ENCODE measurements at places on chromosomes 4 and X.

- DNase-seq = no peak
These were observed 143.2 kb downstream of the LHFPL1 start for GRCh38 chrX:112536544-112536943.

DNA sequence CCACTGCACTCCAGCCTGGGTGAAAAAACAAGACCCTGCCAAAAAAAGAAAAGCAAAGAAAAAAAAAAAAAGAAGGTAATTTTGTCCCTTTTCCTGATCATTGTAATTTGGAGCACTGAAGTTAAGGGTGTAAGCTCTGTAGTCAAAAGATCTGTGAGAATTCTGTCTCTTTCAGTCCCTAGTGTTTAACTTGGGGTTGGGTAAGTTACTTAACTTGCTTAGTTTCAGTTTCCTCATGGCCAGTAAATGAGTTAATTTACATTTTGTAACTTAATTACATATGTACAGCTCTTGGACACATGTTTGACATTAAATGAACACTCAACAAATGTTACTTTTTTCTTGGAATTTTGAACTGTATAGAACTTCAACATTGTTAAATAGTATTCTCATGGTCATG lies 10.9 kb upstream of the UBE2K start:
- no peak for DNase-seq

DNA sequence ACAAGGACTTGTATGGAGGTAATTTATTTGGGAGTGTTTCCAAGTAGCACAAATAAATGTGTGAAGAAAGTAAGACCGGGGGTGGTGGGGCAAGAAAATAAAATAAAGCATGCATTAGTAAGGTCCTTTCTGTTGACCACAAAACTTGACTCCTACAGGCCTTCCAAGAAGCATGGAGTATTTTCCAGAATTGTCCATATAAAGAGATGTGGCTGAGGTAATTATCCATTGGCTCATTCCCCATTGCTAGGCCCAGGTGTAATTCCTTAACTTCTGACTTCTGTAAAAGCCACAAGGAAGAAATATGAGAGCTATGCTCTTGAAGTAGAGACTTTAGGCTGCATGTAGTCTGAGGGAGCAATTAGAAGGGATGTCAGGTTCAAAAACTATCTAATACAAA lies 430.5 kb upstream of the PABPC4L start:
- no peak for DNase-seq

DNA sequence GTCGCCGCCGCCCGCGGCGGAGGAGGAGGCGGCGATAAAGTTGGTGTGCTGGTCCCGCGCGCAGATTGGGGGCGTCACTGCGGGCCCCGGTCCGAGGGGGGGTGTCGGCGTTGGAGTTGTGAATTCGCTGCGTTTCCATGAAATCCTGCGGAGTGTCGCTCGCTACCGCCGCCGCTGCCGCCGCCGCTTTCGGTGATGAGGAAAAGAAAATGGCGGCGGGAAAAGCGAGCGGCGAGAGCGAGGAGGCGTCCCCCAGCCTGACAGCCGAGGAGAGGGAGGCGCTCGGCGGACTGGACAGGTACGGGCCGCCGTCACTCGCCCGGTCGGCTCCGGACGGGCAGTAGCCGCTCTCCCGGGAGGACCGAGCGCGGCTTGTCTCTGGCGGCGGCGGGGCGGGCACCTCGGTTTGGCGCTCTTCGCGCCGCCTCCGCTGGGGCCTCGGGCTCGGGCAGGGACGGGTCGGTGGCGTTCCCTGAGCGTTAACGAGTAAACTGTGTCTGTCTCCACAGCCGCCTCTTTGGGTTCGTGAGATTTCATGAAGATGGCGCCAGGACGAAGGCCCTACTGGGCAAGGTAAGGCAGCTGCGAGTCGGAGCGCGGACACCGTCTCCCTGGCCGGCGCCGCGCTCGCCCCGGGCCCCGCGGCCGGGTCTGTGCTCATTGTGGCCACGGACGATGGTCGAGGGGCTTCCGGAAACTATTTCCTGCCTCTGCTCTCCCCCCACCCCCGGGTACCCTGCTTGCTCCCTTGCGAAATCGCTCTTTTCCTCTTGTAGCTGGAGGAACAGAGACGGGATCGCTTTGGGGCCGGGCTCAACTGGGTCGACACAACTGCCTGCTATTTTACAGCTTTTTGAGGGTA lies 658 bp downstream of the KDM6A start:
- peak; percentile 19 for DNase-seq

- DNase-seq = no peak
These were observed 23.8 kb downstream of the CTSO start for GRCh38 chr4:155929833-155930232.

- DNase-seq = no peak
These were observed 160.5 kb downstream of the TBX22 start for GRCh38 chrX:80174925-80175574.

GRCh38 chrX:69149466-69150280 lies 15.6 kb downstream of the PJA1 start:
- no peak for DNase-seq

- DNase-seq = no peak
These were observed 7.4 kb downstream of the TADA2B start for GRCh38 chr4:7050481-7051143.

DNA sequence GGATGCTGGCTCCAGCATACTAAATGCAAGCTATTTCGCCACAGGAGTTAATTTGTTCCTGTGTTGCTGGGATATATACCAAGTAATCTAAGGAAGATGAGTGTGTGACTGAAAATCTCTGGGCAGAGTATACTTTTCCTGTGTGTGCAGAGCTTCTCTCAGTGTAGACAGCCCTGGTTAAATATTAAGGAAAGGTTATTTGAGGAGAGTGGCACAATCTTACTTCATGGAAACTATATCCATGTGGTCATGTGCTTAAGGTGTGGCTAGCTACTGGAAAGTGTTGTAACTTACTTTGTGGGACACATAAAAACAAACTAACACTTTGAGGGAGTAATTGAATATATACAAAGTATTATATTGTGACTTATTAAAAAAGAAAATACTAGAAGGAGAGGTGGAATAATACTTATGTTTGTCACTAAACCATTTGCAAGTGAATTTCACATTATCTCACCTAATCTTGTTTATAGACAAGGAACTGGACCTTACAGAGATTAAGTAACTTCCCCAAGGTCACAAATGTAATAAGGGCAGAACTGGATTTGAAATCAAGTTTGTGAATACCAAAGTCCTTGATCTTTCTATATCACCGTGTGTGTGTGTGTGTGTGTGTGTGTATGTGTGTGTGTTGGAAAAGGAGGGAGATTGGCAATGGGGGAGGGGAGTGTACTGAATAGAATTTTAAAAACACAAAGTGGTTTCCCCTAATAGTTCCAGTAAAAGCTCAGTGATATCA lies 408.2 kb upstream of the NR3C2 start:
- DNase-seq = no peak

DNA sequence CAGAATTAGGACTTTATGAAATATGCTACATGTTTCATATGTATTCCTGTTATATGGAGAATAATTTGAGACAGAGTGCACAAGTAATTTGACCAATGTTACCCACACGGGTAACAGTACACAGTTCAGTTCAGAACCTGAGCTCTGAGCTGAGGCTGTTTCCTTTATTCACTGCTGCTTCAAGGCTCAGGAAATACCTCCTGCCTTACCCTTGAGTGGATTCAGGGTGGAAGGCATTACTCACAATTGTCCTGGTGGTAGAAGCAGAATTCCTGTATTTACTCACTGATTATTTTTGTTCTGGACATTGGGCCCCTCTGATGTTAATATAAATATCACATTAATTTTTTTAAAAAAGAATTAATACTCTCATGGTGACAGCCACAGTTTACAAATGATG lies 73.5 kb upstream of the CAMK2D start:
- no peak for DNase-seq

DNA sequence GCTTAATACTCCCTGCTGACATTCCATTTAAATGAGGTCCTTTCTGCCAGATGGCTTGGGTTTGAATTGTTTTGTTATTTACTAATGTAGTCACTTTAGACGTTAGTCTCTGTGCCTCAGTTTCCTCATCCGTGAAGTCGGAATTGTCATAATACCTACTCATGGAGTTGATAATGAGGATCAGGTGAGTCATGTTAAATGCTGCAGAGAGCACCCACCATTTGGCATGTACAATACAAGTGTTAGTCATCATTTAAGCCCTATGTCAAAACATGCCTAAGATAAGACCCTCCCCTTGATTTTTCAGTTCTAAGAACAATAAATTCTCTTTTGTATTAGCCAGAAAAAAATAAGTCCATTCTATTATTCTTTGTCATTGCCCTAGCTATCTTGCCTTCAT lies 534.8 kb upstream of the HTR2C start:
- DNase-seq = no peak

DNA sequence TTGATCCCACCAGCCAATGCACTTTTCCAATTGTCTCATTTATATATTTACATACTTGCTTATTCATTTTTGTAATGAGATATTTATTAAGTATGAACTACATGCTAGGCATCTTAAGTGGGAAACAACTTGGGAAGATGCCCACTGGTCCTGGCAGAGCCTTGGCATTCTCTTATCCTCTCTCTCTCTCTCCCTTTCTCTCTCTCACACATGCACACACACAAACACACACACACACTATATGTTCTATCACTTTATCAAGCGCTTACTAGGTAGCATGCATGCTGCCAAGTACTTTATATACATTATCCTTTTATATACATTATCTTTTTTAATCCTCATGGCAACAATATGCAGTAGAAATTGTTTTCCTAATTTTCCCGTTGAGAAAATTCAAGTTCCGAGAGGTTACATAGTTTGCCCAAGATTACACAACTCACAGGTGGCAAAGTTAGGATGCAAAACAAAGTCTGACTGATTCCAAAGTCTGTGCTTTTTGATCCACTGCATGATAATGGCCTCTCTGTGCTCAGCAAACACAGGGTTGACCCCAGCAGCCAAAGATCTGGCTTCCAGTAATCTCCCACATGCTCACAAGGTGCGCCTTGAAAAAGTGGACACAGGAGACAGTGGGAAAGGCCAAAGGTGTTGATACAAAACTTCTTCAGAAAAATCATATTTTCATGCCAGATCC lies 173.1 kb upstream of the KLF3 start:
- no peak for DNase-seq

DNA sequence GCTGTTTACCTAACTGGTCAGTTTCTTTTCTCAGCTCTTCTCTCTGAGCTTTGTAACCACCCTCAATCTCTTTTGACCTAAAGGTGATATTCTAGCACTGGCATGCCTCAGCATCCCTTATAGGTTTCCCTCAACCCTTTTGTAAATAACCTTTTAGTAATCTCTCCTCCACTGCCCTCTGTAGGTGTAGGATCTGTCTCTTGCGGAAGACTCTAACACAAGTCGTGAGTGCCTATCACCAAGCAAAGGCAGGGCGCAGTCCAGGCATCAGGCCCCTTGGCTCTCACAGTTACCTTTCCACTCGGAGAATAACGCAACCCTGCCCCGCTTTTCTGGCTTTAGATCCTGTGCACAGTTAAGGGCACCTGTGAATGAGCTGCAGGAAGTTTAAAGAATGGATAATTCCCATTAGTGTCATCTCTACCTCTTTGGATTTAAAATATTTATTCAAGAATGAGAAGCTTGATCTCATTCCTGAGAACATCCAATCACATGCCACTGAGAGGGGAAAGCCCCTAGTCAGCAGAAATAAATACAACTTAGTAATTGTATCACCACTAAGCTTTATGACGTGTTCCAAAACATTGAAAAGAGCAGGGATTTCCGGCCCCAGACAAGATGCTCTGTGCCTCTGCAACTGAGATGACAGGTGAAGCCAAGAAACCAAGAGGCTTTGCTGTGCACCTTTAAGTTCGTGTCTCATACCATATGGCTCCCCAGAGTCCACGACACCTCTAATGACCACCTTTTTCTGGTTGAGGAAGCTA lies 58.8 kb downstream of the SPINK2 start:
- no peak for DNase-seq

- DNase-seq = no peak
These were observed 94.2 kb downstream of the CXCL13 start for GRCh38 chr4:77699731-77700210.

DNA sequence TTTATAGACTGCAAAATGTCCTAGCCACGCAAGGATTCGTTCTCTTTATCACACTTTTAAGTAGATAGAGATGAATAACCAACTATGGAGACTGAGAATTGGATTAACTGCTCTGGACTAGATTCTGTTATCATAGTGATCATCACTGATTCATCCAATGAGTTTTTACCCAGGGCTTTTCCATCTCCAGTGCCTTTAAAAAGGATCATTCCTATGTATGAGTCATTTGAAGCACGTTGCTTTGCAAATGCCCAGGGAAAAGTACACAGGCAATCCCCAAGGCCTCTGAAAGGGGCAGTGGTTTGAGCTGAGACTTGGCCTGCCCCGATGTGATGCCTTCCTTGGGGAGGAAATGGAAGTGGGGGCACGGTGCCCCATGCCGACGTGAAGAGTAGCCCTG lies 122.7 kb upstream of the PSAPL1 start:
- DNase-seq = no peak

DNA sequence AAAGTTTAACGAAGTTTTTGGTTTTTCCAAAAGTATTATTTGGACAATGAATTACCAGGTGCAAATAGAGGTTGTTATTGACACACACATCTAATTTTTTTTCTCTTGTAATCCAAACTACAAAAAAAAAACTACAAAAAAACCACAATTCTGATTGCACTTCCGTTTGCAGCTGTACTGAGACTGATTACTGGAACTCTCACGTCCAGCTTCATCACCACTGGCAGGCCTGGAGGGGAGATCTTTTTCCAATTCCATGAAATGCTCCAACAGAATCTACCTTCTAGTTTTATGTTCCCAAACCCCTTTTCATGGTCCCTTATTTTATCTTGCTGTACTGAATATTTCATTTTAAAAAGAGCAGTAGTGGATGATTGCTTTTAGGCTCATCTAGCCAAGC lies 1118.3 kb downstream of the C4orf33 start:
- no peak for DNase-seq

DNA sequence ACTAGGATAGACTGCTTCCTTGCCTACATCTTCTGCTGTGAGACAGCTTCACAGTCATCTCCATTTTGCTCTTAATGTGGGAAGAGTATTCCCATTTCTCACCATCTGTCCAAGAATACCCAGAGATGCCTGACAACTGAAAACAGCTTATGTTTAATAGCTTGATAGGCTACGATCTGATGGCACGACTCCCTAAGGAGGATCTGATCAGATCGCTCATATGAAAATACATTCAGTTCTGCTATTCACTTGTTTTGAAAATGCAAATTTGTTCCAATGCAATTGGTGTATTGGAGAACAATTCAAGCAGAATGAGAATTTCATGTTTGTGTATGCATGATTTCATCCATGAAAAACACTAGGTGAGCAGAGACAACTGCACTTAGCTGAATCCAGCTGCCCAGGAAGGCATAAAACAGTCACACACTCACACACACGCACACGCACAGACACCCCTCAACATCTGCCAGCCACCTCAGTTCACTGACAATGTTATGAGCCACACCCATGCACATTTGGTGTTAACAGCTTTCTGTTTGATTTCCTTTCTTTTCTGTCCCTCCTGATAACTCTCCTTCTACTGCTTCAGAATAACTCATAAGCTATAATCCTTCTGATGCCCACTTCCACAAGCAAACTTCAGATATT lies 29.6 kb downstream of the TRIML1 start:
- no peak for DNase-seq

DNA sequence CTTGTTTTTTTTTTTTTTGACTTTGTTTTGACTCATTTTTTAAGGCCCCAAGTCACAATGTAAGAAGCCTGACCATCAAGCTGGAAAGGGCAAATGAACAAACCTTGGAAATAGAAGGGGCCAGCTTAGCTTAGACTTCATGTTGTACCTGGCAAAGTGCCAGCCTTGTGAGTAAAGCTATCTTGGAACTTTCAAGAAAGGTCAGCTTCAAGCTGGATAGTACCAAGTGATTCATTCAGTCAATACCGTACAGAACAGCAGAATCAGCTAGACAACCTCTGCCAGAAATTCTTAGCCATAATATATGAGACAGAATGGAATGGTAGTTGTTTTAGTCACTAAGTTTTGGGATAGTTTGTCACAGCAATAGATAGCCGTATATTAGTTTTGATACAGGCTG lies 1492.2 kb upstream of the TENM3 start:
- no peak for DNase-seq
